Astrocyte (in vitro differentiated cells and primary cell): ENCODE measurements at places on chromosomes 6 and 20.

- DNase-seq: no peak
- H3K4me3 ChIP-seq: no peak overlapping the region
- no peaks in the 10 kb centered on the region for H3K4me1 ChIP-seq
- H3K27me3 ChIP-seq: no peaks in the 10 kb centered on the region
- H3K36me3 ChIP-seq: no peaks in the 10 kb centered on the region
Observed at GRCh38 chr20:8234580-8234979, 102.5 kb downstream of the PLCB1 start.

DNA sequence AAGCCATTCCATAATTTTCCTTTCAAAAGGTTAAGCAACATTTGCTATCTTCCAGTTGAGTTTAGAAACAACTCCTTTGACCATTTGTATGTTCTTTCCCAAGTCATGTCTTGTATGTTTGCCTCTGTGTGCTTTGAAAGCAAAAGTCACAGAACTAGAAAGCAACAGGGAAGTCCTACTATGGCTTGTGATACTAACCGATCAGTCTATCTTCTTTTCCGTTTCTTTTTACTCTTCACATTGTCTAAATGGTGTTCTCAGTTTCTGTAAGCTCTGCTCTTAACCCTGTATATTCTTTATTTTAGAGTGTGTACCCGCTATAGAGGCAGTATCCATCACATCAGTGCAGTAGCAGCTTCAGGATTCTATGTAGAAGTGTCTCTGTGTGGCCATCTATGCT is 32.9 kb downstream of the TMEM244 start:
- H3K27me3 ChIP-seq: no peaks in the 10 kb centered on the region
- no peak overlapping the region for H3K4me3 ChIP-seq

DNA sequence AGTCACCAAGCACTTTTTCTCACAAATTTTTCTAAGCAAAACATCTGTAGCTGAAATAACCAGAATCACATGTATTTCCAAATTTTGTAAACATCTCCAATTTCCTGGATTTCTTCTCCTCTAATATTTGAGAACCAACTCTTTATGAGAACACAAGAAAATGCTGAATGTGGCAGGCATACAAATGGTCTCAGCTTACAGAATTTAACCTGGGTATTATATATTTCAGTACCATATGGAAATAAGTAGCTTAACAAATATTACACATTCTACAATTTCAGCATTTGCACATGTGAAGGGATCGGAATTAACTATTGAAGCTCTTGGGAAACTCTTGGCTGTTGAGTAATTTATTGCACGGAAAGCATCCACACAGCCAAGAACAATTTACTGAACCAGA is 92.5 kb downstream of the TBXT start:
- H3K27me3 ChIP-seq: peaks cover 8% of the 10 kb centered on the region
- DNase-seq: no peak
- H3K4me3 ChIP-seq: no peak overlapping the region
- H3K4me1 ChIP-seq: no peaks in the 10 kb centered on the region
- no peaks in the 10 kb centered on the region for H3K36me3 ChIP-seq
- H3K27ac ChIP-seq: no peak overlapping the region

DNA sequence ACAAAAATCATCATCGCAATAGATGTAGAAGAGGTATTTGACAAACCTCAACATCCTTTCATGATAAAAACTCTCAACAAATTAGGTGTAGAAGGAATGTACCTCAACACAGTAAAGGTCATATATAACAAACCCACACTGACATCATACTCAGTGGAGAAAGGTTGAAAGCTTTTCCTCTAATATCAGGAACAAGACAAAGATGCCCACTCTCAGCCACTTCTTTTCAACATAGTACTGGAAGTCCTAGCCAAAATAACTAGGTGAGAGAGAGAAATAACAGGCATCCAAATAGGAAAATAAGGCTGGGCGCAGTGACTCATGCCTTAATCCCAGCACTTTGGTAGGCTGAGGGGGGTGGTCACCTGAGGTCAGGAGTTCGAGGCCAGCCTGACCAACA is 95.8 kb downstream of the ZDHHC14 start:
- no peak overlapping the region for H3K27ac ChIP-seq
- H3K36me3 ChIP-seq: no peaks in the 10 kb centered on the region
- H3K4me1 ChIP-seq: no peaks in the 10 kb centered on the region
- H3K4me3 ChIP-seq: no peak overlapping the region

- H3K36me3 ChIP-seq: no peaks in the 10 kb centered on the region
- no peaks in the 10 kb centered on the region for H3K4me1 ChIP-seq
- H3K4me3 ChIP-seq: no peak overlapping the region
- H3K27ac ChIP-seq: no peak overlapping the region
Observed at GRCh38 chr6:166076625-166077024, 91.0 kb downstream of the TBXT start.

DNA sequence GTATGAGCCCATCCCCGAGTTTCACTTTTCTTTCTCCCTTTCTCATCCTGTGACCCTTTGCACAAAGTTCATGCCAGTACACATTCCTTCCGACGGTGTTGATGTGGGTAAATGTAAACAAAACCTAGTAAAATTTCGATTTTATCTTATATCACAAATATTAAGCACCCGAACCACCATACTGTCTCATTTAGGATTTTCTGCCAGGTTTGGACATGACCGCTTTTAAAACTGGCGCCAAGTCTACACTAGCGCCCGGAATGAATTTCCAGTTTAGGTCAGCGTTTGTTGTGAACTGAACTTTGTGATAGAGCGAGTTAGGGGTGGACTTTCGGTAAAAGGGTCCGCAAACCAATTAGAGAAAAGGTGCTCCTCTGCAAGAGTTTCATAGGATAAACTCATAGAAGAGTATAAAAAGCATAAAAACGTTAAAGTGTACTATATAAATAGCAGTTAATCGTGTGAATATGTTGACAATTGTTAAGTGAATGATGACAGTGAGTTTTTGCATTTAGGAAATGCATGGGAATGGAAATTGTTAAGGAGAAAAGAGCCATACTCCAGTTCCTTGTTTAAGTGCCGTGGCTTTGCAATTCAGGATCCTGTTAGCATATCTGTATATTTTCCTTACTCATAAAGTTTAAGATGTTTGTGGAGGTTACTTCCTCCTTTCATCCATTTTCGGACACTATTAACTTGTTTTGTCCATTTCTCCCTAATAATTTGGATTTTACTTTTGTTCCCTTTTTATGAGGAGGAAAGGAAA is 937 bp downstream of the AKAP7 start:
- H3K36me3 ChIP-seq: no peaks in the 10 kb centered on the region
- peak overlapping the region; percentile 76 for H3K4me3 ChIP-seq
- H3K27me3 ChIP-seq: no peaks in the 10 kb centered on the region
- peak; percentile 23 for DNase-seq
